Stimulated activated CD4-positive, alpha-beta T cell treated with anti-CD3 and anti-CD28 coated beads, Interleukin-4, amount 100 ng/mL, for 48 hours (primary cell): ENCODE measurements at places on chromosomes 5 and 9.

DNA sequence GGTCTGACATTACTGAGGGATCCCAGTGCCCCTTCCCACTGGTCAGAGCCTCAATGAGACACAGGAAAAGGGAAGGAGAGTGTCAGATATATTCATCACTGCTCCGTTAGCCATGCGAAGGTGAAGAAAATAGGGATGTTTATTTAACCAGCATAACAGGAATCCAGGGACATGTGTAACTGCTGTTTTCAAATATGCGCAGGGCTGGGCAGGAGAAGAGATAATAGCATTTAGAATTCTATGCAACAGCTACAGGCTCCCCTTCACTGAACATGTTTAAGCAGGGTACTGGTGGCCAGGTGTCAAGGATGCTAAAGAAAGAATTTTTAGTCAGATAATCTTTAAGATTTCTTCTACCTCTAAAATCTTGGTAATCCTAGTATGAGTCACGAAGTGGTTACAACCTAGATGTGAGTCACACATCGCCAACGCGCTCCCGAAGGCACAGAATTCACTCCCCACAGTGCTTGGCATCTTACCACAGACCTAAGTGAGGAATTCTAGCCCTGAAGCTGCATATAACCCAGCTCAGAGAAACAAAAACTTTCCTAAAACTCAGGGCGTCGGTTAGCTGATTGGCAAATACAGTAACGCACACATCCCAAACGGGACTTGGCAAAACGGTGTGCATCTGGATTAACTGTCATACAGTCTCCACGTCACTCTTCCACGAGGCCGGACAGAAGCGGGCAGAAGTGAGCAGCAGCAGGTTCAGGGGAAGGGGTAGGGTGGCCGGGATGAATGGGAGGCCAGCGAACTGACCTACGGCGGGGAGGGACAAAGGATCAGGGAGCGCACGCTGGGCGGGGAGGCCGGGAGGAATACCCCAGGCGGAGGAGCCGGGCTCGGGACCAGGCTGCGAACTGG, 1.1 kb downstream of the CTNNAL1 start:
- DNase-seq, result peak; percentile 34

GRCh38 chr5:10789021-10789420, 28.0 kb upstream of the DAP start:
- no peak for DNase-seq

- DNase-seq, result no peak
Measured at GRCh38 chr9:113996531-113997001, 81.5 kb downstream of the AMBP start.

- DNase-seq, result no peak
Measured at GRCh38 chr5:168935183-168935582, 356.0 kb upstream of the PANK3 start.

- DNase-seq, result no peak
Measured at GRCh38 chr9:32426278-32426939, 42.0 kb downstream of the ACO1 start.

DNA sequence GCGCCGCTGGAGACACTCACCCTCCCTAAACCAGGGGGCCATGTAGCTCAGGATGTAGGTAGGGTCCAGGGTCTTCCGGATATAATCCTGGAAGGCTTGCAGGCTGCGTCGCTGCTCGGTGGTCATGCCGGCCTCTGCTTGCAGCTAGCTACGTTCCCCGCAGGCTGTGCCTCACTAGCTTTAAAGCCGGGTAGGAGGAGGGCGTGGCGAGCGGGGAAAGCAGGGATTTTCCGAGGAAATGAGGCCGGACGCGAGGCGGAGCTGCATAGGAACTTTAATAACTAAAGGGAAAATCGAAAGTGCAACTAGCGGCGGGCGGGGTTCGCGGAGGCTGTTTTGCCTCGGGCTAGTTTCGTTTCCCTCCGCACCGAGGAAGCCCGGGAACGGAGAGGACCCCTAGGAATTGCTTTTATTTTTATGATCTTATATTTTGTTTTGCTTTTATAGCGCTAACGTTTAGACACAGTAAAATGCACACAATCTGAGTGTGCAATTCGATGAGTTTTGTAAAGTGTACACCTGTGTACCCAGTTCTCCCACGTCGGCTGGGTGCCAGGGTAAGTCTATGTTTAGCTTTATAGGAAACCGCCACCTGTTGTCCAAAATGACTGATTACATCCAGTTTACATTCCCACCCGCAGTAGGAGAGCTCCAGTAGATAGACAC, at the start of gene RIGI:
RIGI (minus strand) TSS at position 156 of the 666 bp plus-strand sequence; CDS start at position 126, 30 bp downstream.
- peak; percentile 75 for DNase-seq

DNA sequence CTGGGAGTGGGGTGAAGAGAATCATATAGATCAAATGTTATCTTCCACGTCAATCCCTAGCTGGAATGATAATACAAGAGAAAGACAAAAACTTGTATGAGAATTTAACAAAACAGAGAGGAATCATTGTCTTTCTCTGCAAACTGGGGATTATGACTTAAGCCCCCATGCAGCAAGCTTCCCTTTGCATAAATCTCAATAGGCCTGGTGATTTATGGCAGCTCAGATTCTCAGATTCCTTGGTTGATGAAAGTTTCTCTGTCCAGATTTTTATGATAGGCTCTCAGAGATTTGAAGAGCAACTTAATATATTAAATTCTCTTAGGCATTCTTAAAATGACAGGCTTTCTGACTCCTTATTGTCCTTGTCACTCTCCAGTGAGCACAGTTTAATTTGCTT, 56.0 kb downstream of the RASGRF2 start:
- no peak for DNase-seq

GRCh38 chr9:3865141-3865772, 339.5 kb upstream of the RFX3 start:
- no peak for DNase-seq

GRCh38 chr5:42361315-42361688, 61.9 kb upstream of the GHR start:
- DNase-seq, result no peak

- no peak for DNase-seq
Measured at GRCh38 chr9:38296807-38297206, 95.7 kb upstream of the ALDH1B1 start.

DNA sequence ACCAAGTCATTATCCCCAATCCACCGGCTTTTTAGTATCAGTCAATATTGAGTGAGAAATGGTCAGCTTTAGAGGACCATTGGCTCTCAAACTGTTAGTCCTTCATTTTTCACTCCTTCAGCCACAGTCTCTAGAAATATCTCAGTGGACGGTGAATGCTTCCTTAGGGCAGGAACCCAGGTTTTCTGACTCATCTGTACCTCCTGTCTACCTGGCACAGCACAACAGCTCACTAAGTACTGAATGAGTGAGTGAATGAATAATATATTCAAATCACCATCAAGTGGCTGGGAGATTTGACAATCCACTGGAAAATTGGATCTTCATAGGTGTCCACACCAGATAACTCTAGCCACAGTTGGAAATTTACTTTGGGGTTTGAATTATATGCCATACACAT, 609.5 kb upstream of the CLINT1 start:
- DNase-seq, result no peak

- peak; percentile 46 for DNase-seq
Measured at GRCh38 chr9:5587024-5587423, 41.9 kb upstream of the RIC1 start.

DNA sequence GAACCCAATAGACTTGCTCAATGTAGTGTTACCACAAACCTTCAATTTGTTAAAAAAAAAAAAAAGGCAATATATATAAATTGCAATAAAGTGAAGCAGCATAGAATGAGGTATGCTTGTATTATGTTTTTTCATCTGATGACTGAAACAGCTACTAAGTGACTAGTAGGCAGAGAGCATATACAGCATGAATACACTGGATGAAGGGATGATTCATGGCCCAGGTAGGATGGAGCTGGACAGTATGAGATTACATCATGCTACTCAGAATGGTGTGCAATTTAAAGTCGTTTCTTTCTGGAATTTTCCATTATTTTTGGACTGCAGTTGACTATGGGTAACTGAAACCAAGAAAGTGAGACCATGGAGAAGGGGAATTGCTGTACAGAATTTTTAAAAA, 161.2 kb downstream of the GNA14 start:
- no peak for DNase-seq

- DNase-seq, result no peak
Measured at GRCh38 chr9:20562051-20562450, 60.2 kb downstream of the MLLT3 start.

- no peak for DNase-seq
Measured at GRCh38 chr5:84286662-84287061, 98.0 kb downstream of the EDIL3 start.

GRCh38 chr5:114390431-114390830, 28.6 kb downstream of the KCNN2 start:
- DNase-seq, result no peak

- no peak for DNase-seq
Measured at GRCh38 chr9:13430368-13431221, 151.1 kb upstream of the MPDZ start.
